HCEC 1CT (cell line): ENCODE measurements at places on chromosomes 16 and 17.

GRCh38 chr16:20624205-20624604 lies 48.0 kb upstream of the ACSM2B start:
- no peak for DNase-seq

DNA sequence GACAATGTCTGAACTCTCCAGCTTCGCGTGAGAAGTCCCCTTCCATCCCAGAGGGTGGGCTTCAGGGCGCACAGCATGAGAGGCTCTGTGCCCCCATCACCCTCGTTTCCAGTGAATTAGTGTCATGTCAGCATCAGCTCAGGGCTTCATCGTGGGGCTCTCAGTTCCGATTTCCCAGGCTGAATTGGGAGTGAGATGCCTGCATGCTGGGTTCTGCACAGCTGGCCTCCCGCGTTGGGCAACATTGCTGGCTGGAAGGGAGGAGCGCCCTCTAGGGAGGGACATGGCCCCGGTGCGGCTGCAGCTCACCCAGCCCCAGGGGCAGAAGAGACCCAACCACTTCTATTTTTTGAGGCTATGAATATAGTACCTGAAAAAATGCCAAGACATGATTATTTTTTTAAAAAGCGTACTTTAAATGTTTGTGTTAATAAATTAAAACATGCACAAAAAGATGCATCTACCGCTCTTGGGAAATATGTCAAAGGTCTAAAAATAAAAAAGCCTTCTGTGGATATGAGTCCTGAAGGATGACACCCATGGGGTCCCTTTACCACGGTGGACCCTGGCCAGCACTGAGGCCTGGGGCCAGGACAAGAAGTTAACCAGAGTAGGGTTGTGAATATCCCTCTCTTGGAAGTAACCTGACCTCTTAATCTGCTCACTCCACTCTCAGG lies 10.5 kb upstream of the ITGAD start:
- peak; percentile 54 for DNase-seq

DNA sequence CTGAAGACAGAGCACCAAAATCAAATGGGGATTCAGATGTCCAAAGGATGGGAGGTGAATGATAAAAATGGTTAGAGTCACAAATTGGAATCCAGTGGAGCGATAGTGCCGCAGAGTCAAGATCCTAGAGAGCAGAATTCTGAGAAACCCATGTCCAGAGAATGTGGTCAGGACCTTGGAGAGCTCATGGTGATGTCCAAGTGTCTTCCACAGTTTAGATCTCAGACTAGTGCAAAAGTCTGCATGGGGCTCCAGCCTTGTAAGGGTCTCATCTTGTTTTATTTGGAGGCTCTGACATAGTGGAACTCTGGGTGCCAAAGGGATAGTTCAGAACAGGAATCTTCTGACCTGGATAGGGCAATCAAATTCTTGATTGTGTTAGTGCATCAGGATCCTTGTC lies 245.9 kb upstream of the HSBP1 start:
- no peak for DNase-seq

DNA sequence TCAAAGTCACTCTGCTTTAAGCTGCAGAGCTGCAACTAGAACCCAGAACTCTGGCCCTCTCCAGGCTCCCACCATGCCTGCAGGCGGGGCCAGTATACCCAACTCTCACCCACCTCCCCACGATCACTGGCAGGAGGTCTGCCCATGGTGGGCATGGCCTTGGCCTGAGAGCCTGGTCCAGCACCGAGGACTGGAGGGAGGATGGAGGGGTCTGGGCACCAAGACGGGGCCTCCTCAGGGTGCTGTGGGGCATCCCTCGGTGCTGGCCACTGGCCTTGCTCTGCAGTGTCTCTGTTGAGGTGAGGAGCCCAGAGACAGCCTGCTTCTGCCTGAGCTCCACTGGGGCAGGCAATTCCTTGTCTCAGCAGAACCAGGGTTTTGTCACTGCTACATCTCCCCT lies 1.5 kb upstream of the KRT16 start:
- no peak for DNase-seq
